ENCODE measurements at places on chromosomes 3 and 15.

- no peak for DNase-seq
These were observed 159.4 kb downstream of the ATP10A start for GRCh38 chr15:25703726-25704125.

GRCh38 chr15:65373163-65373651 is 4.6 kb downstream of the IGDCC3 start:
- no peak for DNase-seq

GRCh38 chr3:64048631-64049061 is 25.4 kb upstream of the PSMD6 start:
- no peak for DNase-seq

- no peak for DNase-seq
These were observed 23.8 kb downstream of the FEM1B start for GRCh38 chr15:68301301-68301700.

DNA sequence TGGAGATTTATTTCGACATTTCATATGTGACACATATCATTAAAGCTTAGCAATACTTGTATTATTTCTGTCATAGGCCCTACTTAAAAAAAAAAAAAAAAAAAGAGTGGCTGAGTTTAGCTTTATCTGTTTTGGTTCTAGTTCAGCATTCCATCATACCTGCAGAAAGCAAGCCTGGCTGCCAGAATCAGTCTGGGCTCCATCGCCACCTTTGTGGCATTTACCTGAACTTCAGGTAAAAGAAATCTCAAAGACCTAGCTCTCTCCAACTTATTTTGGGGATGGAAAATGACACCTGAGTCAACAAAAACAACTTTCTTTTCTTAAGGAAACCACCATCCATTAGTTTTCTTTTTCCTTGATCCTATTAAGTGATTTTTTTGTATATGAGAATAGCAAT is 82.1 kb downstream of the NEK10 start:
- no peak for DNase-seq

Data from activated CD4-positive, alpha-beta T cell treated with anti-CD3 and anti-CD28 coated beads for 24 hours (primary cell).